ENCODE measurements at places on chromosomes 6 and 20.

GRCh38 chr20:24631173-24631505, 161.7 kb downstream of the SYNDIG1 start:
- no peak for DNase-seq

DNA sequence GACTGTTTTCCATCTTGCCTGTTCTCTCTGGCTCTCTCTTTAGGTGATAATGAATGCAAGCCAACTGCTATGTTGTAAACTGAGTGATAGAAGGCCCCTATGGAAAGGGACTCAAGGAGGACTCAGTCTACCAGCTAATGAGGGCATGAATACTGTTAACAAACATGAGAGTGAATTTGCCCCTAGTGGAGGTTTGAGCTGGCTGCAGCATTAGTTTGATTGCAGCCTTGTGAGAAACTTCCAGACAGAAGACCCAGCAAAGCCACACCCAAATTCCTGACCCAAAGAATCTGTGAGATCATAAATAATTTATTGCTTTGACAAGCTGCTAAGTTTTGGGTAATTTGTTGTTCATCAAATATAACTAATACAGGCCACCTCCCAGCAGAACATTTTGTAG, 50.0 kb upstream of the PLCB1 start:
- DNase-seq, result no peak

GRCh38 chr20:22770241-22770800, 185.9 kb upstream of the FOXA2 start:
- no peak for DNase-seq

DNA sequence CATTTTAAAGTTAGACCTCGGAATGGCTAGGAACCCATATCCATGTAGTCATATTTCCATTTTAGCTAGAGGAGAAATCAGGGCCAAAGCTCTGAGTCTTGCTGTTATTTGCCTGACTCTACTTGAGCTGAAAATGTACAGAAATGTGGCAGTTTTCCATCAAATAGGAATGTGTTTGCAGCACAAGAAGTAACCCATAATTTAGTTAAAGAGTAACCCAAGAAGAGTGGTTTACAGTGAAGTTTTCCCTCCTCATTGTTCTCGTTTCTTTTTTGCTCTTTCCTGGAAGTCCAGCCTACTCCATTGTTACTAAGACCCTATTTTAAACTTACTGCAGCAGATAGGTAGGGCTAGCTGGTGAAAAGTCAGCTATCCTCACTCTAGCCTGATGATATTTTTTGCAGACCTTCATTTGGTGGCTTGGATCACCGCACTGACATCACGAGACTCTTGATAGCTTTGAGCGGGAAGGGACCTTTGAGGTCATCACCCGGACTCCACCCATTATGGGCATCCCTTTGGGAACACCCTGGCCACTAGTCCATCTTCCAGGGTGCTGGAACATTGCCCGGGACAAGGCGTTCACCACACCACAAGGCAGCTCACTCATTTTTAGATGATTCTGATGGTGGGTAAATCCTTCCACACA, 28.0 kb upstream of the ADGRF5 start:
- DNase-seq, result no peak

- DNase-seq, result peak; percentile 62
Observed at GRCh38 chr6:31122791-31123706, 2.8 kb upstream of the CDSN start.

DNA sequence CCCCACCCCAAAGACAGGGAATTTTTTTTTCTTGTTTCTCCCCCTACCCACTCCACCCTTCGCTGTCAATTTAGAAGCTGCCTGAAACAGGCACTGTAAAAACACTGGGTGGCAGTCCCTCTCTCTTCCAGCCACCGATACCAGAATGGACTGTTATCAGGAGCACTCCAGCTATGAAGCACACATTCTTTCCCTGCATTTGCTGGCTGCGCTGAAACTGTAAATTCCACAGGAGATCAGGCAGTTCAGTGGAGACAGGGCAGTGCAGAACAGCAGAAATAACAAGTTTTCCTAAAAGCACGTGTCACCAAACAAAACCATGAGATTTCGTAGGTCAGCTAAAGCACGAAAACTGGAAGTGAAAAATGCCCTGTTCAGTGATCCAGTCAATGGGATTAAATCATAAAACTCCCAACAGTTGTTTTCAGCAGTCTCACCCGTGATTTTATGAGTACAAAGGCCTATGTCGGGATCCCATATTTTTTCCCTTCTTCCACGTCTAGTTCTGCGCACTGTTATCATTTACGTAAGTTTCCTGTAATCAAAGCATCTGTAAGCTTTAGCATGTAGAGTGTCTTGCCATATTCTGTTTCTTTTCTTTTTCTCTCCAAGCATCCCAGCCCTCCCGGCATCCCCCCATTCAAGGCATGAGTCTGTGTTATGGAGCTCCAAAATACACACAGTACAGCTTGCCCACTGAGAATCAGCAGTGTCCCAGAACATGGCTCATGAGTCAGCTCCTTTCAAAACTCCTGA, 359.9 kb upstream of the EPHA7 start:
- no peak for DNase-seq

DNA sequence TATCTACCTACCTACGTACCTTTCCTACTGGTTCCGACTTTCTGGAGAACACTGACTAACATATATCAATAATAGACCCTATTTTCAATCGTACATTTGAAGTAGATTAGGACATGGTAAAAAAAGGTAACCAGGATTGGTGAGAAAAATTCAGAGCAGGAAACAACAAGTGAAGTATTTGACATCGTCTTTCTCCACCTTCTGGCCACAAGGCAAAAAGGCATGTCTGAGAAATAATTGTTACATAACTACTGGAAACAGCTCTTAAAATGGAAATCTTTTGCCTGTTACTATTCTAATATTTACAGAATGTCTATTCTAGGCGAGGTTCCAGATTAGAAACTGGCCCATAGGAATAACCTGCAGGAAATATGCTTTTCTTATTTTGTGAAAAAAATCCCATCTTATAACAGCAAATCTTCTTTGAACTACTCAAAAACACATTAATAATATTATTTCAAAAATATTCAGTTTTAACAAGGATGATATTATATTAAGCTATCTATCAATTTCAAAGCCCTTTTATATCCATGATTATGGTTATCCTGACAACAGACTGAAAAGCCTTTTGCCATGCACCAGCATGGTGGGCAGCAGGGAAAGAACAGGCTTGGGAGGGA, 80.8 kb downstream of the RCAN2 start:
- DNase-seq, result peak; percentile 60

- no peak for DNase-seq
Observed at GRCh38 chr20:54622333-54623295, 147.2 kb downstream of the DOK5 start.

GRCh38 chr6:43878823-43879495, 108.9 kb downstream of the VEGFA start:
- DNase-seq, result peak; percentile 31

DNA sequence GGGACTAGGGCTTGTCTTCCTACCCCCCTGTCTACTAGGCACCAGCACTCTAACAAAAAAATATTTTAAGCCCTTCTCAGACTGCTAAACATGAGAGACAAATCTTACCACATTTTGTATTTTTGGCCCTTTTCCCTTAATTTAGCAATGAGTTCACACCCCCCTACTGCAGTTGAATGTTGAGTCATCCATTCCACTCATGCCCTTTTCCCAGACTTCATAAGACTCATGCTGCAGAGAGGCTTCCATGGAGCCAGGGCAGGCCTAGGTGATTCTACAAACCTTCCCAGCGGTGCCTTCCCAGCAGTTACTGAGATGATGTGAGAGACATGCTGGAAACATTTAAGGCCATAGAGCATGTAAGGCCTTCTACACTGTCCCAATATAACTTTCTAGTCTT, 53.9 kb downstream of the PXDC1 start:
- no peak for DNase-seq

GRCh38 chr6:40378071-40378724, 209.0 kb downstream of the LRFN2 start:
- no peak for DNase-seq

DNA sequence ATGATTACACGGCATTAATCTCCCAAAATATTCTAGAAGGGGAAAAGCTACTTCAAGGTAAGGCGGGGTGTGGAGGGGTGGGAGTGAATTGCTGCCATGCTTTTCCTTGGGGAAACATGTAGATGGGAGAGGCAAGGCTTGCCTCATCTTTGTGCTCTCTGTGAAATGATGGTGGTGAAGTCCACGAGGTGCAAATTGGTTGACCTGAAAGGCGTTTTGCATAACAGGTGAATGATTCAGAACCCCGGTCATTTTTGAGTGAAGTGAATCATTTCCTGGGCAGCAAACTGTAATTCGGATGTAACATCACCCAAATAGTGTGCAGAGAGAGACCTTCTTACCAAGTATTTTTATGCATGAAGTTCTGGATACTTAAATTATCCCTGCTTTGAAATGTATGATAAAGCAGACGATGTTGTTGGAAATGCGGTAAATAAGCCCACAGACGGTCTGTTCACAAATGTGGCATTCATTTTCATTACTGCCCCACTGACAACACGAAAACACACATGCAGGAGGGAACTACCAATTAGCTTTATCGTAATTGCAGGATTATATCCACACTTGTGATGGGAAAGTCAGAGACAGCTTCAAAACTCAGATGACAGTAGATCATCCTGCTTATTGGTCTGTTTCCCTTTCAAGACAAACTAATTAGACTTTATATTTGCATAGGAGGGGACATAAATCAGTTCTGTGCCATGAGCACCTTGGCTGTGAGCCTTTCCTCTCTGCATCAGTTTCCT, 3.0 kb downstream of the CDH4 start:
- no peak for DNase-seq

GRCh38 chr6:158751921-158752320, 67.2 kb downstream of the EZR start:
- DNase-seq, result no peak

- DNase-seq, result no peak
Observed at GRCh38 chr20:33275215-33275614, 7.8 kb upstream of the BPIFB1 start.

DNA sequence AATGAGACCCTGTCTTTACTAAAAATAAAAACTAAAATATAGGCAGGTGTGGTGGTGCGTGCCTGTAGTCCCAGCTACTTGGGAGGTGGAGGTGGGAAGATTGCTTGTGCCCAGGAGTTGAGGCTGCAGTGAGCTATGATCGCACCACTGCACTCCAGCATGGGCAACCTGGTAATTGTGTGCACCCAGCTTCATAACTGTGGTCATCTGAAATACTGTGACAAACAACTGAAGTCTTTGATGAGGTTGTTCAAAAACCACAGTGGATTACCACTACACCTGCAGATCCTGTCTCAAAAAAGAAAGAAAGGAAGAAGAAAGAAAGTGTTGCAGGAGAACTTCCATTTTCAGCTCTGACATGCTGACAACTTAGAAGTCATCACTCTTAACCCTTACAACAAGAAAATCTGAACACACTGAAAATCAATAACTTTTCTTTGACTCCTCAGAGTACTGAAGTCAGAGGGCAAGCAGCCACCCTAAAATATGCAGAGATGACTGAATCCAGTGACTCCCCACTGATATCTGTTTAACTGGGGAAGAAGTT, 13.8 kb upstream of the ZBP1 start:
- no peak for DNase-seq

- no peak for DNase-seq
Observed at GRCh38 chr6:105746509-105746908, 339.6 kb upstream of the PRDM1 start.

DNA sequence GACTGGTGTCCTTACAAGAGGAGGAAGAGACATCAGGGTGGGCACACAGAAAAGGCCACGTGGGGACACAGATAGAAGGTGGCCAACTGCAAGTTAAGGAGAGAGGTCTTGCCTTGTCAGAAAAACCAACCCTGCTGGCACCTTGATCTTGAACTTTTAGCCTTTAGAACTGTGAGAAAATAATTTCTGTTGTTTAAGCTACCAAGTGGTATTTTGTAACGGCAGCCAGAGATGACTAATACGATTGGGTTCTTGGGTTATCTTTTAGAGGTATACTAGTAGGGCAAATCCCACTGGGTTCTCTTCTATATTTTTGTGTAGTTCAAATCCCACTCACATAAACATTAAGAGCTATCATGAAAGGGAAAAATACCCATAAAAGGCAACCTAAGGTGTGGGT, 31.9 kb upstream of the ZBTB24 start:
- no peak for DNase-seq

- DNase-seq, result peak; percentile 69
Observed at GRCh38 chr6:23308166-23308565, 738.8 kb downstream of the HDGFL1 start.

GRCh38 chr6:63537959-63538300, 34.4 kb upstream of the LOC128125822 start:
- no peak for DNase-seq

DNA sequence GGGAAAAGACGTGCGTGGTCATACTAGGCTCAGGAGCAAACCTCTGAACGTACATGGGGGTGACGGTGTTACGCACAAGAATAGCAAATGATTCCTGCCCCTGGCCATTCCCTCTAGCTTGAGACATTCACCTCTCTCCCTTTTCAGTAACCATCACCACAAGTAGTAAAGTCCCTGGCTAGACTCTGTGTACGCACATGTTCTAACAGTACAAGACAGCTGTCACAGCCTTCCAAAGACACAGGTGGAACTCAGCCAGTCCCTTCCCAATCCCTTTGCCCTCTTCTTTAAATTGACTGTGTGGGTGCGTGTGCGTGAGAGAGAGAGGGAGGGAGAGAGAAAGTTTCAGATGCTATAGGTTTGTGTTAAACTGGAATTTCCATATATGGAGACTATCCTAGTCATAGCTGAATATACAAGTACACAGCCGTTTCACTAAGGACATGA, 67.3 kb downstream of the LY86 start:
- DNase-seq, result no peak

GRCh38 chr20:46512943-46513844, at the start of gene ZNF334:
ZNF334 (minus strand) TSS chr20:46513559; CDS start chr20:46512102, 1,457 bp downstream.
- DNase-seq, result no peak

DNA sequence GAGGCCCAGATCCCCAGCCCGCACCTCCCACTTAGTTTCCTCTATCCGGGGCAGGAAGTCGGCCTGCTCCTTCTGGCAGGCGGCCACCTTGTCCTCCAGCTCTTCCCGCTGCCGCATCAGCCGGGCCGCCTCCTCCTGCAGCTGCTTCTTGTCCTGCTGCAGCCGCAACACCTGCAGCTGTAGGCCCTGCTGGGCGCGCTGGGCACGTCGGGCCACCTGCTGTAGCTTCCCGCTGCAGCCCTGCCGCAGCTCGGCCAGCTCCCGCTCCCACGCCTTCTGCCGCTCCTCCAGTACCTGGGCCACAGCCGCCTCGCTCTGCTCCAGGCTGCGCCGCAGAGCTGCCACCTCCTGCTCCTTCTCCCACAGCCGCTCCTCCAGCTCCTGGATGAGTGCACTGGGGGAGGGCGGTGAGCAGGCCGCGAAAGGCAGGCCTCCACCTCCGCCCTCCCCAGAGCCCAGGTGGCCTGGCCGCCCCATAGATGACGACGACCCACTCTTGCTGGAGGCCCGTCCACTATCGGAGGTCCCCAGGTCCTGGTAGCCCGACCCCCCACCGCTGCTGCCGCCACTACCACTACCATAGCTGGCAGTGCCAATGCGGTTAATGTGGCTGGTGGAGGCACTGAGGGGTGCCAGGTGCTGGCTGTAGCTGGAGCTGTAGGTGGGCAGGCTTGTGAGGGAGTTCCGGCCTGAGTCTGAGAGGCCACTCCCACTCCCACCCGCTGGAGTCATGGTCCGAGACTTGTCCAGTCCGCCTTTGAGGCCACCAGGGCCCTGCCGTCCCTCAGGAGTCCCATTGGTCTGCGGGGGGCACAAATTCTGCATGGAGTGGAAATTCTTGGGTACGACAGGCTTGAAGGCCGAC, 6.0 kb upstream of the FASTKD5 start:
- DNase-seq, result no peak
